ENCODE measurements at places on chromosomes 5 and 9.

- DNase-seq: no peak
Measured at GRCh38 chr9:131923766-131924165, 155.9 kb downstream of the MED27 start.

GRCh38 chr9:18710065-18710464, 236.1 kb downstream of the ADAMTSL1 start:
- no peak for DNase-seq

DNA sequence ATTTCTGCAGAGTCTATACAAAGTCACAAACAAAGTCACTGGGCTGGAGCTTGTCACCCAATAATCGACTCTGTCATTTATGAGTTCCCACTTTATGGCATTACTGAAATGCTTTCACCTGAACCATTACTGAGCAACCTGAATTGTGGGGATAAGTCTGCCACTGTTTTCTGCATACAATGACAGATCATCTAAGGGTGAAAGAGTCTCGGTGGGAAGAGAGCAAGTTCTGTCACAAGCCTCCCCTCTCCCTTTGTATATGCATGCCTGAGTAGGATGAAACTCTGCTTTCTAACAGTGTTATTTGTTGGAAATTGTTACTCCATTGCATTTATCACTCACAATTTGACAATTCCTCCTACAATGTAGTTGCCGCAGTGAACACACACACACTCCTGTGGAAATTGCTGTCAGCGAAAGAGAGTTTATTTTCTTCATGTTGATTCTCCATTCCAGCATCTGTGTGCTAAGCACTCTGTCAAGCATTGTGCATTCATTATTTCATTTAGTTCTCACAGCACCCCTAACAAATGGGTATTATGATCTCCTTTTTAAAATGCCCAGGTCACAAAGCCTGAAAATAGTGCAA, 1732.4 kb upstream of the CDH6 start:
- no peak for DNase-seq

- no peak for DNase-seq
Measured at GRCh38 chr5:96316017-96316416, 117.0 kb downstream of the PCSK1 start.

GRCh38 chr5:122736086-122736845, 38.6 kb upstream of the SNX2 start:
- DNase-seq: no peak

- no peak for DNase-seq
Measured at GRCh38 chr5:133708331-133708850, 96.0 kb upstream of the FSTL4 start.

DNA sequence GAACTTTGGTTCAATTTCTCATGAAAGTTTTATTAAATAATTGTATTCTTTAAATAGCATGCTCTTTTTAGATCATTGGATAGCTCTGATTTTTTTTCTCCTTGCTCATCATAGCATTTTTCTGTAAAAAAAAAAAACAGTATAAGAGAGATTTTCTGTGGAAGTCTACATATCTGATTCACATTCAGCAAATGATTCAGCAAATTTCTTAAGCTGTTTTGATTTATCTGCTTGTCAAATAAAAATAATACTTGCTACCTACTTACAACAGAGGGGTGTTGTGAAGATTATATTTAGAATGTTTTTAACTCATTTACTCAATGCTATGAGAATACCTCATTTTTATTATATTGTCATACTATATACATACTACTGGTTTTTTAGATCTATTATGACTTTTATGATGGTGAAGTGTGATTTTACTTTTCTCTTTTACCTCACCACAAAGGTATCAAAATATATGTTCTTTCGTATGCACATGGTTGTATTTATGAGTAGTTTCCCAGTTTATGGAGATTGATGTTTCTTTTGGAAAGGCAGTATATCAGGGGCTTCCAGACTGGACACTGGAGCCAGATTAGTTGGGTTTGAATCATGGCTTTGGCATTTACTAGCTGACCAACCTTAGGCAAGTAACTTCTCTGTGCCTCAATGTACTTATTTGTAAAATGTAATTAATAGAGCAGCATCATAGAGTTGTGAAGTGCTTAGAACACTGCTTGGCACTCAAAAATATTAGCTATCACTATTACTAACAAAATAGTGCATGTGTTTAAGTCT, 25.5 kb downstream of the TNPO1 start:
- no peak for DNase-seq

DNA sequence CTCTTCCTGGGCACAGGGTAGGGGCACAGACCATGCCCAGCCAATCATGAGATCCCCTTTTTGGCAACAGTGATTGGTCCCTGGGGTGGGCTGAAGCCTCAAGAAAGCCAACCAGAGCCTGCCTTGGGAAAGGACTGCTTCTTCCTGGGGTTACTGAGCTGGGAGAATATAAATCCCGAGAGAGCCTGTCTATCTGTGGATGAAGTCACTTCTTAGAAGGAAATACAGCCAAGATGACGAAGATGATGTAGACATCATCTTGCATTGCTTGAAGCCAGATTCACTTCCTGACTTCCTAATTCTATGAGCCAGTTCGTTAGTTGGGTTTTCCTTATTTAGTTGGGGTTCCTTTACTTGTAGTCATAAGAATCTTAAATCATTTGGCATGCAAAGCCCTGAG, 50.1 kb upstream of the PWWP2A start:
- no peak for DNase-seq

DNA sequence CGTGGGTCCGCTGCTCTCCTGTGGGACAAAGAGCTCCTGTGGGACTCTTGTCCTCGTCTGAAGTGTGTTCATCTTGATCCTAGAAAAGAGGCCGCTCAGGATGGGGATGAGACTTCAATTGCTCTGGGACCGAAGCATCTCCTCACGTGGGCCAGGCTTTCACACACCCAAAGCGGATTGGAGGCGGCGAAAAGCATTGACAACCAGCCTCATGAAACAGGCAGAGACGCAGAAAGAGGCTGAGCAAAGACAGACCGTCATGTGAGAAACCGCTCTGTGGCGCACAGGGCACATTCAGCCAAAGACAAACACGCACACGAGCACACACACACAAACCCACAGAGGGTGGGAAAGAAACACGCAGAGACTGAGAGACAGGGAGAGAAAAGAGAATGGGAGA, 479.5 kb downstream of the SPATA31A7 start:
- DNase-seq: no peak

GRCh38 chr9:133679056-133679455, 42.9 kb downstream of the DBH start:
- DNase-seq: no peak

- no peak for DNase-seq
Measured at GRCh38 chr9:105855987-105856386, 161.6 kb downstream of the TMEM38B start.

DNA sequence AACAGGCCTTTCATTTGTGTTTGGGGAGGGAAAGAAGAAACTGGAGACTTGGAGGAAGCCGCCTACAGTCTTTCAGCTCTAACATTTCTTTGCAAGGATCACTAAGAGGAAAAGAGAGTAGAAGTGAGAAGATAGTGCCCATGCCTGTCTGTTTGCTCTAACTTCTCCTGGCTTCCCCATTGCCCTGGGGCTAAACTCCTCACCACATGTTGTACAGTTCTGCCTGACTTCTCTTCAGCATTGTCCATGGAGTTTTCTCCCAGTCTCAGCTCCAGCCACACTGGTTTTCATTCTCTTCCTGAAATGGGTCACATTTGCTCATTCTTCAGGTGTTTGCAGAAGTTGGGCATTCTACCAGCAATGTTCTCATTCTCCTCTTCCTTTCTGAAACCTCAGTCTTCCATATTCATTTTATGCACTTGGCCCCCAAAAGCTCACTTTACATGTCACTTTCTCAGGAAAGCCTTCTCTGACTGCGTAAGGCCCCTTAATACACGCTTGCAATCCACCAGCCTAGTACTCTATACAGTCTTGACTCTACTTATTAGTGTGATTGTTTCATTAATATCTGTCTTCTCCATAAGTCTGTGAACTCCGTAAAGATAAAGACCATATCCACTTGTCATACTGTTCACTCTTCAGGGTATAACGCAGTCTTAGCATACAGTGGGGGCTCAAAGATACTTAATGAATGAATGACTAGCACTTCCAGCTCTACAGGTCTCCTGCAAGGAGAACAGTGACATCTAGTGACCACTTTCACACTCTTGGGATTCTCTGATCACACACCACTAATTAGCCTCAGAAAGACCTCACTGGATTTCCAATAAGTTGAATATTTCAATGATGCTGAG, 40.2 kb upstream of the TRIM32 start:
- DNase-seq: no peak

- DNase-seq: no peak
Measured at GRCh38 chr5:63555874-63556273, 406.4 kb downstream of the HTR1A start.

GRCh38 chr5:43573058-43573457, 16.2 kb upstream of the PAIP1 start:
- no peak for DNase-seq

- DNase-seq: no peak
Measured at GRCh38 chr5:78905084-78905938, 79.8 kb downstream of the ARSB start.

DNA sequence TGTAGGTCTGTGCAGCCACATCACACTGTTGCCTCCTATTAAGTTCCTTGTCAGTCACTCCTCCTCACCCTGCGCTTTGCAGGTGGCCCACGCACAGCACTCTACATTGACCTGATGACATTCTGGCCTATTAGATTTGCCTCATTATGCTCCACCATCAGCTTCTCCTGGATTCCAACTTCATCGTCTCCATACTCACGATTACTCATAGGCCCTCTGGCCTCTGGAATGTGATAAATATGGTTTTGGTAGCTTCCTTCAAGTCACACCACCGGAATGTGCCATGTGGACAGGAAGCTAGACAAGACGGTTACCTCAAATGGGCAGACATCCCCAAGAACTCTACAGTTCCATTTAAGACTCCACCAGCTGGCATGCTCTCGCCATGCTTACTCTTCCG, 158.0 kb upstream of the LHFPL2 start:
- no peak for DNase-seq

DNA sequence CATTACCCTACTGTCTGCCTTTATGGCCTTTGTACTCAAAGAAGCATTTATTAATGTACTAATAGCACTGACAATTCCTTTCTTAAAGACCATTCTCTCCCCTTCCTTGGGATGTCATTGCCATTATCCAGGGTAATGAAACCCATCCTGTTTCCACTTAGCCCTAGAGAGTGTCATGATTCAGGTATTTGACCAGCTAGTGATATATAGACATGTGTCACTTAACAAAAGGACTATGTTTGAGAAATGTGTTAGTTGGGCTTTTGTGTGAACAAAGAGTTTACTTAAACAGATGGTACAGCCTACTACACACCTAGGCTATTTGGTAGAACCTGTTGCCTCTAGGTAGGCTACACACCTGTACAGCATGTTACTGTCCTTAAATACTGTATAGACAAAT, 2.0 kb downstream of the ATP6V0E1 start:
- no peak for DNase-seq

DNA sequence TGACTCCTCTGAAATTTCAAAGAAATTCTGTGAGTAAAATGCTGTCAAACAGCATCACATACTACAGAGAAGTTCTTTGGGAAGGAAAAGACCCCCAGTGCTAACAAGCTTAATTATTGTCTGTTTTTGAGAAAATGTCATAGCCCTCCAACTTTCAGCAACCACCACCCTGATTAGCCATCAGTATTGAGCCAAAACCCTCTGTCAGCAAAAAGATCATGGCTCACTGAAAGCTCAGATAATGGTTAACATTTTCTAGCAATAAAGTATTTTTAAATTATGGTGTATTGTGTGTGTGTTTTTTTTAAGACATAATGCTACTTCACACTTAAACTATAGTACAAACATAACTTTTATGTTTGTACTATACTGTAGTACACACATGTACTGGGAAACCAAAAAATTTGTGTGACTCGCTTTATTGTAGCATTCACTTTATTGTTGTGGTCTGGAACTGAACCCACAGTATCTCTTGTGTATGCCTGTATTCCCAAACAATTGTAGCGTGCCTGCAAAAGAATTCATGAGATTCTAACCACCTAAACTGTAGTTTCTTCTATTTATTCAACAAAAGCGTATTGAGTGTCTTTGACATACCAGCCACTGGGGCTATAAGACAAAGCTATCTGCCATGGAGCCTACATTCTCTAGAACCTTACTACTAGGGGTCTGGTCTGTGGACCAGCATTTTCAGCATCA, 31.6 kb downstream of the TLE4 start:
- DNase-seq: no peak

GRCh38 chr9:134987376-134987775, 69.7 kb upstream of the FCN1 start:
- no peak for DNase-seq

- DNase-seq: no peak
Measured at GRCh38 chr9:3040761-3041160, 196.9 kb upstream of the PUM3 start.

- no peak for DNase-seq
Measured at GRCh38 chr9:72894342-72894741, 58.5 kb downstream of the ALDH1A1 start.

- DNase-seq: no peak
Measured at GRCh38 chr9:109477258-109478050, 20.7 kb downstream of the PTPN3 start.

- no peak for DNase-seq
Measured at GRCh38 chr9:111715471-111715870, 54.1 kb downstream of the GNG10 start.

DNA sequence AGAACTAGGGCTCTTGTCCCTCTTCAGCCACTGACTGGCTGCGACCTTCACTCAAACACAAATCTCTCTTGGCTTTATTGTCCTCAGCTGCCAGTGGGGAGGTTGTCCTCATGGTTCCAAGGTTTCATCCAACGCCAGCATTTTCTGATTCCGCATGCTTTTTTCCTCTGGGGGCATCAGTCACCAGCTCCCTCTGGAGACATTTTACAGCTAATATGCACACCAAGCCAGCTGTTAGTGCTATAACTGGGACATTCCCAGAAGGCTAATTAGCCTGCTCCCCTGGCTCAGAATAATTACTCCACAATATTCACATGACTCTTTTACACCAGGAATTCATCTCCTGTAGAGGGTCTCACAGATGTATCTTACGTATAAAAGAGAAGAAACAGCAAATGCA, 193.6 kb upstream of the ANKRD55 start:
- DNase-seq: no peak
